HTR-8/SVneo (cell line): ENCODE measurements at places on chromosomes 16 and 17.

GRCh38 chr16:59848296-59848695 is 1114.2 kb upstream of the GOT2 start:
- DNase-seq, result no peak

DNA sequence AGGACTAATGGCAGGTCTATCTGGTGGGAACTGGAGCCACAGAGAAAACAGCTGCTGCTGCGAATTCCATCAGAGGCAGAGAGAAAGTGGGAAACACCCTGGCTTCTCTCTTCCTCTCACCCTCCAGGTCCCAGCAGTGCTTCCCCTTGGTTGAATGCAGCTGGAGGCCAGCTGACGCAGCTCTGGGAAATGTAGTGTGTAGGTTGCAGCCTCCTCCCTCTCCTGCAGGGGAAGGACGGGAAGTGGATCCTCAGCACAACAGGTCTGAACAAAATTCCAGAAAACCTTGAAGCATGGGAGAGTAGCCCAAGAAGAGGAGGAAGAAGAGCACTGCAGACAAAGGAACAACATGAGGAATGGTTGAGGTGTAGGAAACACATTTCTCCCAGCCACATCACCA is 67.8 kb upstream of the MMP2 start:
- DNase-seq, result no peak

DNA sequence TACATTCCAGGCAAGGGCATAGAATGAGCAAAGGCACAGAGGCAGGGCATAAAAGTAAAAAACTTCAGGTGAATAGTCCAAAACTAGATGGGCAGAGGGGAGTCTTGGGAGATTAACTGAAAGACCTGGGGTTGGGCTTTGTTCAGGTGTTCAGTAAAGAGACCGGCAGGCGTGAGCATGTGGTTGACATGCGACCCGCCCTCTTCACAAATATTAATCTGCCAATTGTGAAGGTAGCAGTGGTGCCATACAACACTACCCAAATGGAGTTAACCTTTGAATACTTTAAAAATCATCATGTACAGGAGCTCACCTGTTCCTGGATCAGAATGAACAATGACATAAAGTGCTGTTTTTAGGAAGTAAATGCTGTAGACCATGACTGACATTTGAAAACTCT is 225.5 kb downstream of the LGALS9B start:
- no peak for DNase-seq

DNA sequence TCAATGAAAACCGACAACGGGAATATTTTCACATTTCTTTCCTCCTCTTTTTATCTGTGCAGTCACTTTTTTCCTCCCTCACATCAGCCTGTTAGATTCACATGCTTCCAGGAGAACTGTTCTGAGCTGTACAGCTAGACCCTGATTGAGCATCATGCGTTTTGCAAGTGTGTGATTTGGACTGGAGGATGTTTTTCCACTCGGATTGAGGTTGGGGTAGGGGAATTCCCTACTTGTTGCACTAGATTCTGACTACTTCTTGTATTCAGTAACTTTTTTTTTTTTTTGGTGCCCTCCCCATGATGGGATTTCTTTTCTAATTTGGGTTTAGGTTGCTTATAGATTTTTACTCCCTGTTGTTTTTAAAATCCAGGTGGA is 4.8 kb downstream of the MSI2 start:
- DNase-seq, result no peak

DNA sequence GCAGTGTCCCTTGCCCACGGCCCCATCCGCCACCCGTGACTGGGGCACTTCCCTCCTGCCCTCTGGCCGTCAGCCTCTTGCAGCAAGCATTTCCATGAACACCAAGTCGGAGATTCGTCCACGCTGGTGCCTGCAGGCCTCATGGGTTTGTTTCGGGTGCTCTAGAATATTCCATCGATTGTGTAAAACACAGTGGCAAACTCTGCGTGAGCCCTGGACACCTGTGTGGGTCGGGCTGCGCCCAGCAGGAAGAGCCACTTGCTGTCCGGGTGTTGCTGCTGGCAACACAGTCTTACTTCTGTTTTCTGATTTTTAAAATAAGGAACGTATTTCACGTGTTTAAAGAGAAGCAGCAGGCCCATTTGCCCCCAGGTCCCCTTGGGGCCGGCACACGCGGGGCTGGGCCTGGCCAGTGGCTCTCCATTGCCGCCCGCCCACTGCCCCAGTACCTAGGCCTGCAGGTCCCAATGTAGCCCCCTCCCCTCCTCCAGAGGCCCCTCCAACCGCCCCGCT is 10.0 kb downstream of the CYBC1 start:
- DNase-seq, result no peak

DNA sequence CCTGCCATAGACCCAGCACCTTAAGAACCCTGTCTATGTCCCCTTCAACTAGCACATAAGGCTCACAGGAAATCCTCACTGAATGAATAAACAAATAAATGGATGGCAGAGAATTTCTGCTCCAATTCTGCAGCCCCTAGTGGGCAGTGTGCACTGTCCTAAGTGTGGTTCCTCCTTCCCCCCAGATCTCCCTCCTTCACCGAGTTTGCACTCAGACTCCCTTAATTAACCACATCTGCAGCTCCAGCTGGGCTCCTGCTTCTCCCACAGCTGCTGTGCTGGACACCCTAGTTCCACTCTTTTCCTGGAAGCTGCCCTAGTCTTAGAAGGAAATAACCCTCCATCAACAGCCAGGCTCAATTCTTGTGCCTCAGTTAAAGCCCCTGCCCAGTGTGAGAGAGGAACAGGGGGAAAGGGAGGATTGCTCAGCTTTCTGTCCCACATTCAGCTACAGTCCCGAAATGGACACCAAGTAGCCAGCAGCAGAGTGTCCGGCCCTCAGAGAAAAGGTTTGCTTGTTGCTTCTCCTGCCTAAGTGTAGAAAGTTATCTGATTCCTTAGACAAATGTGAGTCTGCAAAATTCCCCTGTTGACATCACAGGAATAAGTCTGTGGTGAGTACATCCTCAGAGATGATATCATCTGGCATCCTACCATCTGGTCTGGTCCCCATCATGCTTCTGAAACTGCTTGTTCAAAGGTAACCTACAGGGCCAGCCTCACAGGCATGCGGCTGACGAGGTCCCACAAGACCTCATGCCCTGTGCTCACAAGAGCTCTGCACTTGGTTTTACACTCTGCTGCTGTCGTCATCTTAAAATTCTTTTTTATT is 12.3 kb downstream of the LRRC3C start:
- DNase-seq, result peak; percentile 62

GRCh38 chr16:85543536-85543935 is 69.6 kb upstream of the GSE1 start:
- DNase-seq, result no peak

GRCh38 chr16:56753410-56753809 is 23.5 kb downstream of the NUP93 start:
- DNase-seq, result no peak

- no peak for DNase-seq
Observed at GRCh38 chr16:72443809-72444208, 271.9 kb upstream of the PMFBP1 start.

GRCh38 chr16:89482150-89482816 is 8.1 kb downstream of the ANKRD11 start:
- no peak for DNase-seq

DNA sequence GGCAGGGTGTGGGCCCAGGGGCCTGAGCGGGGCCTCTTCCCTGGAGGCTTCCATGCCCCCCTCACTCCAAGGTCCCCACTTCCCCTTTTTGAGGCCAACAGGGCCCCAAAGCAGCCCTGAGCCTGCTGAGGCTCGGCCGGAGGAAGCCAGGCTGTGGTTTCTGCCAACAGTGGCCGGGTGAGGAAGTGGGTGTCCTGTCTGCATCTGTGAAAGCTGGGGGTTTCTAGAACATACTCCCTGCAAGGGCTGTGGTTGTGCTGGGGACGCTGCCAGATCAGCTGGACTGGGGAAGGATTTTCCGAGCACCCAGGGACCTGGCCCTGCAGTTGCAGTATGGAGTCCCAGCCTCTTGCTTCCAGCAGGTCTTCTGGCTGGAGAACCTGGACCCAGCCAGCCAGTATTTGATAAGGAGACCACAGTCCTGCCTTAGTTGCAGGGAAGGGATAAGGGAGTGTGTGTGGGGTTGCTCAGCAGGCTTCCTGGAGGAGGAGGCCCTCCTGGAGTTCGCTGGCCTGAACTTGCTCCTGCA is 15.7 kb downstream of the ADCY7 start:
- DNase-seq, result no peak

DNA sequence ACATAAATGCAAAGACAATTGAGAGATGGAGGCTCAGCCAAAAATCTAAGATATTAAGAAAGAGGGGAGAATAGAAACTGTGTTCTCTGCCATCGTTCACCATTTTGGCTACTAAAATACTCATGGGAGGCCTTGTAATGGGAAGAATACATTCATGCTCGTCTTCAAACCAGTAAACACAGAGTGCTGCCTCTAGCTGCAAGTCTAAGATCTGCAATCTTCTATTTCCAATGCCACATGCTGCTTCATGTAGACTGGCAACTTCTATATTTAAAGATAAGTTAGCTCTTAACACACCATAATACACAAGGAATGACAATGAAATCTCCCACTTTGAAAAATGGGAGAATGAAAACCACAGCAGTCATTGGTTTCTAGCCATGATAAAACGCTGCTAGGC is 387.3 kb downstream of the HS3ST3B1 start:
- no peak for DNase-seq

GRCh38 chr16:80066805-80067580 is 466.5 kb upstream of the MAF start:
- DNase-seq, result no peak

- DNase-seq, result no peak
Observed at GRCh38 chr16:81513204-81514040, 68.8 kb downstream of the CMIP start.
